Left lung (tissue), 14 donors: ENCODE measurements at places on chromosomes 6 and 20. TPM values are rescaled to one million over a fixed set of nuclear protein-coding genes. Genes with fewer than 3 reads are reported as not detected.

DNA sequence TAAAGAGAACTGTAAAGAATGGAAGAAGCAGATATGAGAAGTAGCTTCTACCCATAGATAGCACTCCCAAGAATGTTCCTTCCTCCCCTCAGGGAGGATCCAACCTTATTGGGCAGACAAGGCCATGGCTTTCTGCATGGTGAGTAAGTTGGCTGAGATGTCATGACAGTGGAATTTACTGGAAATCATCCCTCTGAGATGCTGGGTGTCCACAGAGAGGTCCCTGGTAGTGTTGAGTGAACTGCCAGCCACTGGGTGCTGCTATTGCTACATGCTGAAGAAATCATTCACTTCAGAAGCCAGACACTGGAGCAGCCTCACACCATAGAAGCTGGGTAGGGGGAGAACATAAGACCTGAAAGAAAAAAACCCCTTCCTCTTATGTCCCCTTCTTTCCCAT lies 46.4 kb upstream of the FERMT1 start:
- DNase-seq, result no peak

- DNase-seq, result peak; percentile 17
Observed at GRCh38 chr6:71250099-71250602, 38.5 kb upstream of the OGFRL1 start.

- DNase-seq, result no peak
Observed at GRCh38 chr6:70375882-70376281, 37.4 kb upstream of the FAM135A start.

DNA sequence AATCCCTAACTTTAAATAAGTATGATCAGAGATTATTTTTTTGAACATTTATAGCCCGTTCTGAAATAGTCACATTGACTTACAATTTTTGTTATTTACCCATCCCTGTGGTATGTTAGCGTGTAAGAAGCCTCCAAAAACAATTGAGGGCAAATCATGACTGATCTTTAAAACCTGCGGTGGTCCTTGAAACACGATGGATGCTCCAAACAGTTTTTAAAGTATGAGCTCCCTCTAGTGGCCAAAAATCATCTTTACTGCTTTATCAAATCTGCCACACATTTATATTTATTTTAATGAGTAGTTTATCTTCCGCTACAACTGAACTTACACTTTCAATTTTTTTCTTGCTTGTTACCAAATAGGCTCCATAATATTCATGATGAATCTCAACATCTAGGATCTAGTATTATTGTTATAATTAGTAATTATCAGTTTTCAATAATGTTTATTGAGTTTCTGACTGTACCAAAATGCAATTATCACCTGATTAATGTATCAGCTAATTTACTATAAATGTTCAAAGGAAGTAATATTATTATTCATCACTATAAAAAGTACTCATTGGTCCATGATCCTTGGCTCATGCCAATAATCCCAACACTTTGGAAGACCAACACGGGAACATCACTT lies 52.2 kb downstream of the MARCKS start:
- DNase-seq, result no peak

GRCh38 chr6:118791499-118791898 lies 102.5 kb upstream of the ASF1A start:
- no peak for DNase-seq

GRCh38 chr6:21246075-21246474 lies 347.5 kb upstream of the SOX4 start:
- DNase-seq, result no peak

GRCh38 chr6:21614226-21614625 lies 20.7 kb downstream of the SOX4 start:
- DNase-seq, result no peak

- DNase-seq, result no peak
Observed at GRCh38 chr6:75201021-75201420, 4.8 kb downstream of the COL12A1 start.

- no peak for DNase-seq
Observed at GRCh38 chr20:45067558-45067957, 33.4 kb downstream of the KCNS1 start.

DNA sequence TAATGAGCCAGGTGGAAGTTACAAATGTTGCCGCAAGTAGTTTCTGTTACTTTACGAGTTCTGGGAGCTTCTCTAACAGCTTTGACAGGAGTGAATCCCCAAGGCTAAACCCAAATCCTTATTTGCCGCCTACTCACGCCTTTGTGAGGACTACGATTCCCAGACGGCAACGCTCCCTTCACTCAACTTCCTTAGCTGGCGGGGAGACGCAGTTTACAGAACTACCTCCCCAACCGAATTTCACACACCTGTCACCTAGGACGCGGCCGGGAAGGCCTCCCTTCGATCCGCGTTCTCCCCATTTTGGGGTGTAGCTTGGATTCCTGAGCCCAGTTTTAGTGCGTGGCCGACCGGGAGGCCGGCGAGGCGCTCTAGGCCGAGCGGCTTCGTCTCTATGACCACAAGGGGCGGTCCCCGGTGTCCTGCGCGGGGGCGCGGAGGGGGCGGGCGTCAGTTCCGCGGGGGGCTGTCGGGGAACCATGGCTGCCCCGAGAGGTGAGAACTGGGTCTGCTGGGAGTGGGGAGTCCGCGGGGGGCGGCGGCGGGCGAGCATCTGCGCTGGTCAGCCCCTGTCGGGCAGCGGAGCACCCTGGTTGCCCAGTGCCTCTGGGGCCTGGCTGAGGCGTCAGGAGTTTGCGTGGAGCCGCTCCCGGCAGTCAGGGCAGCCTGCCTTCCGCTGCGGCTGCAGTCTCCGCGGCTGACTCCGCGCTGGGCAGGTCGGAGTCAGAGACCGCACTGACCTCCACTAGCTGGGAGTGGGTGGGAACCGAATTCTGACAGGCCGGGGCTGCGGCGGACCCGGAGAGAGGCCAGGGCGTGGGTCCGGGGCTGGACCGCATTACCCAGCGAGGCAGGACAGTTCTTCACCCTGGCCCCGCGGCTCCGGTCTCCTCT lies at the start of gene SLC35A1:
SLC35A1 (plus strand) TSS at position 450 of the 894 bp plus-strand sequence; CDS start at position 480, 30 bp downstream.
- DNase-seq, result peak; percentile 89

GRCh38 chr20:37234254-37234581 lies 27.4 kb downstream of the GHRH start:
- no peak for DNase-seq

TBXT gene
- not detected for polyA plus RNA-seq

RIN2 gene
- polyA plus RNA-seq, result 34.8 TPM

CRISP3 gene
- 0.29 TPM for polyA plus RNA-seq

CPXM1 gene
- 79.5 TPM for polyA plus RNA-seq

KCNB1 gene
- polyA plus RNA-seq, result 0.46 TPM

TMEM244 gene
- polyA plus RNA-seq, result not detected

EPHA7 gene
- 15.5 TPM for polyA plus RNA-seq
